ENCODE measurements at places on chromosomes 7 and 10.

GRCh38 chr7:17297243-17297642 is 1.2 kb upstream of the AHR start:
- no peak for DNase-seq

GRCh38 chr10:124739986-124740368 is 4.2 kb downstream of the FAM53B start:
- no peak for DNase-seq

DNA sequence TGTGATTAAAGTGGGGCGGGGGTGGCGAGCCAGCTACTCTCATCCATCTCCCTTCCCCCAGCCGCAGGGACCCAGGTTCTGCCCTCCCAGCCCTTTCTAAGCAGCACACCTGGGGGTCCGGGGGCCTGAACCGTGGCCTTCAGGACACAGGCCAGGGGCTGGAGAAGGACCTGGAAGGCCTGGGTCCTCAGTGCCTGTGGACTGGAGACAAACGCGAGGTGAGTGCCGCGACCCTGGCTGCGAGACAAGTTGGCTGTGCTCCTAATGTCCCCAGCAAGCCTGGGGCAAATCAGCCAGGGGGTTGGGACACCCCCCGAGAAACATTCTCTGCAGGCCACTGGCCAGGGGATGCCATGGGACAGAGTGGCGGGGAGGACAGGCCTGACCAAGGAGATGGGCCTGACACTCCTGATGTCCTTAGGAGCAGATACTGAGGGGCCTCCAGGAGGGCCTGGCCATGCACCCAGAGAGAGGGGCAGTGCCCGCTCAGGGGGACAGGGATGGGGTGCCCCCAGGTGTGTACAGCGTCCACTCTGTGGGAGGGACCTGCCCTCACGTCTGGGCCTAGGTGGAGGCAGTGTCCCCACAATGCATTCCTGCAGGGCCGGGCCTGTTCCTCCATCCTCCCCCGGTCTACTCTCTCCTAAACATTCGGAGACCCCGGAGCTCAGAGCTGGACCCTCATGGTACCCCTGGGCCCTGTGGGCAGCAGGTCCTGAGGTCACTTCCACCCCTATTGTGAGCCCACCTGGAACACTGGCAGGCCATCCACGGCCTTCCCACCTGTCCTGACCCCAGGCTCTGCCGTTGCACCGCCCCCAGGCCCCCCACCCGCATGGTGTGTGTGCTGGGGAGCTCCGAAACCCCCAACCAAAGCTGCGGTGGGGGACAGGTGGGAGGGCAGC is 13.1 kb downstream of the BRAT1 start:
- DNase-seq: no peak

- no peak for DNase-seq
Observed at GRCh38 chr7:151411551-151411950, 1.7 kb upstream of the WDR86 start.

DNA sequence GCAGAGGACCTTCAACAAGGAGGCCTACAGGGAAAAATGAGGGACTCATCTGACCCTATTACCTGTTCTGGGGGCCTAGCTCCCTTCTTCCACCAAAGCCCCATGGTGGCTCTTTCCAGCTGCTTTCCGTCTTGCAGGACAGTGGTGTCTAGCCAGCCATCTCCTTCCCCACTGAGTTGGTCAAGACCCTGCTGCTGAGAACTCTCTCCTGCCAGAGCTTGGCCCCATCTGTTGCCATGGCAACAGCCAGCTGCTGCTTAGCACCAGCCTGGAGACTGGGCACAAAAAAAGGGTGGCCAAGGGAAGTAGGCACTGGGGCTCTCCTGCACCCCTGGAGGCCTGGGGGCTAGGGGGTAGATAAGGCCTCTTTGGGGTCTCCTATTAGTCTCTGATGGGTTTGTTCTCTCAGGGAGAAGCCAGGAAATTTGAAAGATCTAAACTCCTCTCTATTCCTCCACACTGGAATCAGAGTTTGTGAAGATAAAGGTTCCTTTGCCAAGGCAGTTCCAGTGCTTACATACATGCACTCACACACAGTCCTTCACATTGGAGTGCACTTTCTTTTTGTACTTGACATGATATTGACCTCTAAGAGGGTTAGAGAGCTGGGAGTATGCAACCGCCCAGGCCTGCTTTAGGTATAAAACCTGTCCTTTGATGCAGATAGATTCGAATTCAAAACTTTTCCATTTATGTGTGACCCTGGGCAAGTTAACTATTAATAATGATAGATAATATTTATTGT is 15.8 kb downstream of the TSPAN33 start:
- no peak for DNase-seq

- no peak for DNase-seq
Observed at GRCh38 chr10:100158044-100158805, 27.6 kb downstream of the ERLIN1 start.

DNA sequence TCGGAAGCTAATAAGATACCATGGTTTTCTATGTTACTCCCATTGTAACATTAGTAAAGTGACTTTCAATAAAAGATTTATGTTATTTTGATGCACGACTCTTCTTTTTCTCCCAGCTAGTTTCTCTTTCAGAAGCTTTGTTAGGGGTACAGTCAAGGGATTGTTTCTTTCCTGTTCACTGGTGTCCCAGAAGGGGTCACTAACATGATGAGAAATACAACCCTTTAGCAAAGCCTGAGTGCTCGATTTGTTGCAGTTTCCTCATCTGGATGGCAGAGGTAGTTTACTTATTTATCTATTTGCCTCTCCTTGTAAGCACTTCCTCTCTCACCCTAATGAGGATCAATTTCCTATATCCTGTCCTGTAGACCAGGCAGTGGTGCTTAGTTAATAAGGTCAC is 17.0 kb downstream of the SRI start:
- no peak for DNase-seq

DNA sequence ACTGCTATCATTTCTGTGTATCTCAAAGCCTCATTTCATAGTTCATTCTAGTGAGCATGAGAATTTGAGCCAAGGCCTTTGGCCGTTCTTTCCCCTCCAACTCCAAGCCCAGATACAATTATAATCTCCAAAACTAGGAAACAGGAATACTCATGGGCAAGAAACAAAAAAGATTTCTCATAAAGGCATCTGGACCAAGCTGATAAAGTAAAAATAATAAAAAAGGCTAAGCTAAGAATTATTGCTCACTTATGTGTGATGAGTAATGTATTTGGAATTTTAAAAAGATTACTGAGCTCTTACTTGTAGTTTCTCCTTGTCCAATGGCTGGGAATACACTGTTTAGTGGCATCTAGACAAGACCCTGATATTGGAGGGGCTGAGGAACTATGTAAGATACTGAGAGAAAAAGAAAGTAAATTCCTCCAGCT is 196.4 kb upstream of the POM121L12 start:
- DNase-seq: peak; percentile 7

DNA sequence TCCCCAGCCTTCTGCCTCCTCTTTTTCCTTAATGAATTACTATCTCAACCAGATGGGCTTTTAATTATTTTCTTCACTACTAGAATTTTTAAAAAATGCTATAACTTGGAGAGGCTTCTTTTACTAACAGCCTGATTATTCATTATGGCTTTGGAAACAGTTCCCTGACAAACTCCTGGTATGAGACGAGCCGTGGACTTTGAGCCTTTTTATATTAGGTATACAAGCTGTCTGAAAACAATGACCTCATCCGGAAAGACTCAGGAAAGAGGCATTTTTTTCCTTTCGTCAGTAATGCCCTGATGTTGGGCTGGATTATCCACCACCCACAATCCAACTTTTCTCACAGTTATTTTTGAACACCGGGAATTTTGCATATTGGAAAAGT is 26.7 kb upstream of the ABLIM1 start:
- DNase-seq: peak; percentile 75

DNA sequence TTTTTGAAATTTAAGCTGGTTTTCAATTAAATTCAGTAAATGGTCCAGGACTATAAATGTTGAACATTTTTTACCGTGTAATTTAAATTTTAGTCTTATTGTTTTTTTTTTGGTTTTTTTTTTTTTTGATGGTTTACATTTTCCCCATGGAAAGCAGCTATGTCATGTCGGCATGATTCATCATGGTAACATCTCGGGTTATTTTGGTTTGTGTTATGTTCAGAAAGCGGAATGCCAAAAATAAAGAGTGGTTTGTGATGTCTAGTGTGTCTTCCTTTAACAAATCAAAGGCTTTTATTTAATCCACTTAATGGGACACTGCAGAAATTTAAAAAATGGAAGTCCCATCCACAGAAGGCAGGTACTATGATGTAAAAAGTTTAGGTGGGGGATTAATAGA is 58.5 kb downstream of the TRUB1 start:
- DNase-seq: peak; percentile 55

- no peak for DNase-seq
Observed at GRCh38 chr7:1630700-1631336, 39.3 kb upstream of the ELFN1 start.

DNA sequence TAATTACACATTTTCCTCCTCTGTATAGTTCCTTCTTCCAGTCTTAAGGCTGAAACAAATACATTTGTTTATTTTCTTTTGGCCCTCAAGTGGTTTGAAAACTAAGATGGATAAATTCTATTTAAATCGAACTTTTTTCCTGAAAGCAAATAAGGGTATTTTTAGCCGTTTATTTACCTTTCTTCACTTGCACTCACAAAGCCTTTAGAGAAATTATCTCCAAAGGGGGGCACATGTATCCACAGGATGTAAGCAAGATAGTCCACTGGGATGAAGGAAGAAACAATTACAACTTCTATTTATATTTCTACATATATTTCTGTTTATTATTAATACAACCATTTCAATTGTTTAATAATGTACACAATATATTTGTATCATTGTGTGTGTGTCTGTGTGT is 10.2 kb downstream of the CPA4 start:
- DNase-seq: no peak

DNA sequence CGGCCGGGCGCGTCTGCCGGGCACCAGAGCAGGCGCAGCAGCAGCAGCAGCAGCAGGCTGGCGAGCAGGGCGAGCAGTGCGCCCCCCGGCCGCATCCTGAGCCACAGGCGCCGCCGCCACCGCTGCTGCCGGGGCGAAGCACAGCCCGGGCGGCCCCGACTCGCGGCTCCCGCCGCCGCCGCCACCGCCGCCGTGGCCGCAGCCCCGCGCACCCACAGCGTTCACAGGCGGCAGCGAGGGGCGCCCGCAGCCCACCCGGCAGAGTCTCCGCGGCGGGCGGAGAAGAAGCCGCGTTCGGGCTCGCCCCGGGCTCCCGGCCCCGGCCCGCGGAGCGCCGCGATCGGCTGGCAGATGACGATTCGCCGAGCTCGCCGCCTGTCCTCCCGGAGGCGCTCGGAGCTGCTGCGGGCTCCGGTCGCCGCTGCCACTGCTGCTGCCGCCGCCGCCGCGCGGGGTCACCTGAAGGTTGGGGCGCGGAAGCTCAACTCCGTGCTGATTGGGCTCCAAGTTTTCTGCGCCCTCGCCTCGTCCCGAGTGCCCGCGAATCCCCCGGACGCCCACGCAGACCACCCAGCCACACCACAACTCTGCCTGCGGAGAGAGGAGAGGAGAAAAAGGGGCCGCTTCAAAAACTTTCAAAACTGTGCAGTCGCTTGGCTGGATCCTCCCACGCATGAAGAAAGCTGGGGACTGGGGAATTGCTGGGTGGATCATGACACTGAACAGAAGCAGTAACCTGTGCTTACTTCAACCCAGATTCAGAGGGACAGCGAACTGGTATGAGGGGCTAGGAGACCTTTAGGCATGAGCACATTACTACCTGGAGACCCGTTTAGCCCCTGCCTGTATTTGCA is at the start of gene ST8SIA6:
Gene ST8SIA6, minus strand, starts transcription at position 435 of the 854 bp plus-strand sequence. Its CDS starts 340 bp downstream, at position 95.
- DNase-seq: peak; percentile 48

DNA sequence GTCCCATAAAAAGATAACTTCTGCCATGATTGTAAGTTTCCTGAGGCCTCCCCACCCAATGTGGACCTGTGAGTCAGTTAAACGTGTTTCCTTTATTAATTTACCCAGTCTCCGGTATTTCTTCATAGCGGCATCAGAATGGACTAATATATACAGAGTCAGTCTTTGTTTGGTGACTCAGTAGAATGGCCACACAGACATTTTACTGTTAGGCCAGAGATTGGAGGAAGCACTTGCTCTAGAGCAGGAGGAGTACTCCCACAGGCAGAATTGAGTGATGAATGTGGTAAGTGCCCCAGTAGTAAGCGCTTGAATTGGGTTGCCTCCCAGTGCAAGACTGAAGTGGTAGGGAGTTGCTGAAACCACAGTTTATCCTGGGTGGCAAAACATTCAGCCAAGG is 149.5 kb upstream of the SMIM30 start:
- DNase-seq: no peak

GRCh38 chr7:132519936-132520335 is 56.3 kb downstream of the PLXNA4 start:
- peak; percentile 19 for DNase-seq

DNA sequence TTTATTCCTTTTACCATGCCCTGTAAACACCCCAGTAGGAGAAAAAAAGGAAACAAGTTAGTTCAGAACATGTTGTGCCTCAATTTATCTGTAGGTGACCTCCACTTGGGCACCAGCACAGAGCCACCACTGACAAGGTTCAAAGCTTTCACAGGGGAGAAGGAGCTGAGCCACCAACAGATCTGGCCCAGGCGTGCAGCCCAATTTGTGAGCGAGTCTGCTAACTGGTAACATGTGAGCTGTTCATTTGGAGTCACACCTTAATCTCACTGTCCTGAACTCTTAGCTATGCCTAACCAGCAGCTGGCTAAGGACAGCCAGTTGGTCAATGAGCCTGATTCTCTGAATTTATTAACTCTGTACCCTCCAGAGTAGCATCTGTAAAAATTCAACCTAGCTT is 78.4 kb upstream of the CAMK2B start:
- DNase-seq: no peak

DNA sequence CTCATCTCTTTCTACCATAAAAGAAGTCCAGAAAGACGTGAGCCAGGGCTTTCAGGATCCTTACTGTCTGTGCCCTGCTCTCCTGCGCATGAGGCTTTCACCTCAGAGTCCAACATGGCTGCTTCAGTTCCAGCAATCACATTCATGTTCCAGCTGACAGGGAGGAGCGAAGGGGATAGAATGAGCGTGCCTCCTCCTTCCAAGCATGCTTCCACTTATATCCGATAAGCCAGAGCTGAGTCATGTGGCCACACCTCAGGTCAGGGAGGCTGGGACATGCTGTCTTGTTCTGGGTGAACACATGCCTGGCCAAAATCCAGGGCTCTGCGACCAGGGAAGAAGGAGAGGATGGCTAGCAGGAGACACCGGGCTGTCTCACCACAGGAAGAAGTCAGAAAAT is 248.2 kb downstream of the SKAP2 start:
- DNase-seq: no peak

GRCh38 chr7:106048706-106049020 is 63.4 kb downstream of the SYPL1 start:
- DNase-seq: no peak

GRCh38 chr7:134721171-134721570 is 58.3 kb upstream of the CALD1 start:
- no peak for DNase-seq

GRCh38 chr7:157412021-157412443 is 75.2 kb downstream of the DNAJB6 start:
- peak; percentile 87 for DNase-seq

GRCh38 chr10:116014871-116015582 is 258.0 kb downstream of the GFRA1 start:
- DNase-seq: peak; percentile 7

- no peak for DNase-seq
Observed at GRCh38 chr10:46002916-46003693, 27.3 kb downstream of the NCOA4 start.

GRCh38 chr7:94087664-94088352 is 83.7 kb upstream of the BET1 start:
- DNase-seq: peak; percentile 81

GRCh38 chr7:84809877-84810276 is 377.0 kb downstream of the SEMA3D start:
- no peak for DNase-seq

- peak; percentile 73 for DNase-seq
Observed at GRCh38 chr10:89431977-89432376, 17.6 kb downstream of the IFIT5 start.

- DNase-seq: peak; percentile 79
Observed at GRCh38 chr7:98354511-98355249, 46.2 kb downstream of the BAIAP2L1 start.

Measured in fibroblast of skin of right quadriceps (primary cell).